Foreskin keratinocyte (primary cell): ENCODE measurements at places on chromosomes 4 and X. TPM values are rescaled to one million over a fixed set of nuclear protein-coding genes. Genes with fewer than 3 reads are reported as not detected.

CXCL5 gene
- 0.39 and 1.2 TPM in 2 replicates for polyA plus RNA-seq

SPANXC gene
- not detected in 2 replicates for polyA plus RNA-seq

GRCh38 chr4:54157606-54158005, 57.6 kb downstream of the GSX2 start:
- no peak for DNase-seq

DNA sequence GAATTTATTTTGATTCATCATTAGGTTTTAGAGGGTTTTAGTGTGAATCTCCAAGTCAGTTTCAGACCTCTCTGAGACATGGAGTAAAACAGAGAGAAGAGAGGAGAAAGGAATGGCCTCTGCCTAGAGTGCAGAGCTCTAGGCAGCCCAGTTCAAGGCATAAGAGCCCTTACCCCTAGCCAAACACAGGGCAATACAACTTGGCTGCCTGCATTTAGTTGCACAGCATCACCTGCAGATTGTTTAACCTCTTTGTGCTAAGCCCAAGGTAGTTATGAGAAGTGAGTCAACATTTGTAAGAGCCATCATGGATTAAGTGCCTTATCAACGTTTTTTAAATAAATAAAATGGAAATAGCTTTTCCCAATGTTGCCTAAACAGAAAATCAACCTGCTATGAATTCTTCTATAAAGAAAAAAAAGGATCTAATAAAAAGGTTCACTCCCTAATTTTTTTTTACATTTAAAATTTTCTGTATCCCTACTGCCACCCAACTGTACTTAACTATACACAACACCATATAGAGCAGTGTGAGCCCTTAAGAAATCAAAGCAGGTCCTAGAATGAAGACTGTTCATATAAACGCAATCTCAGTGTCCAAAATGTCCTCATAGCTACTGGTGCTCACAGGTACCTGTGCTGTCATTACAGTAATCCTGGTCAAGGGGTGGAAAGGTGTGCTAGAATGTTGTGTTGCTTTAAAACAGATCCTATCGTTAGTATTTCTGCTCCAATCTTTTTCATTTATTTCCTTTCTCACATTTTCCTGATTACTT, 36.0 kb downstream of the PF4 start:
- DNase-seq = no peak
